ENCODE measurements at places on chromosomes 3 and 15. TPM values are rescaled to one million over a fixed set of nuclear protein-coding genes. Genes with fewer than 3 reads are reported as not detected.

GPR149 gene
- not detected for total RNA-seq

CCR2 gene
- 4.7 TPM for total RNA-seq

PCOLCE2 gene
- 6.0 TPM for total RNA-seq

FRMD5 gene
- 0.82 TPM for total RNA-seq

TMEM202 gene
- not detected for total RNA-seq

ISG20 gene
- total RNA-seq, result 6.2 TPM

SST gene
- total RNA-seq, result 1.1 TPM

VILL gene
- 17.9 TPM for total RNA-seq

ARGFX gene
- not detected for total RNA-seq

CLDN18 gene
- total RNA-seq, result 0.29 TPM

SLC28A2 gene
- total RNA-seq, result 0.23 TPM

PXK gene
- total RNA-seq, result 26.1 TPM

ATP8B4 gene
- 16.1 TPM for total RNA-seq

AP4E1 gene
- 11.7 TPM for total RNA-seq

OGG1 gene
- total RNA-seq, result 33.7 TPM

PRSS50 gene
- 0.99 TPM for total RNA-seq

CGNL1 gene
- 40.1 TPM for total RNA-seq

SMAD3 gene
- total RNA-seq, result 40.8 TPM

PLCB2 gene
- total RNA-seq, result 14.3 TPM

IL17RD gene
- 45.2 TPM for total RNA-seq

IL12A gene
- total RNA-seq, result 2.5 TPM

SCN11A gene
- total RNA-seq, result 1.5 TPM

AHSG gene
- total RNA-seq, result 1.3 TPM

UROC1 gene
- 0.35 TPM for total RNA-seq

CHRD gene
- 32.6 TPM for total RNA-seq

DLL4 gene
- 28.3 TPM for total RNA-seq

ENTPD3 gene
- 1.9 TPM for total RNA-seq
